ENCODE measurements at places on chromosomes 1 and 21. TPM values are rescaled to one million over a fixed set of nuclear protein-coding genes. Genes with fewer than 3 reads are reported as not detected.

GRCh38 chr1:200464784-200465400 lies 55.1 kb upstream of the ZNF281 start:
- no peak for DNase-seq

DNA sequence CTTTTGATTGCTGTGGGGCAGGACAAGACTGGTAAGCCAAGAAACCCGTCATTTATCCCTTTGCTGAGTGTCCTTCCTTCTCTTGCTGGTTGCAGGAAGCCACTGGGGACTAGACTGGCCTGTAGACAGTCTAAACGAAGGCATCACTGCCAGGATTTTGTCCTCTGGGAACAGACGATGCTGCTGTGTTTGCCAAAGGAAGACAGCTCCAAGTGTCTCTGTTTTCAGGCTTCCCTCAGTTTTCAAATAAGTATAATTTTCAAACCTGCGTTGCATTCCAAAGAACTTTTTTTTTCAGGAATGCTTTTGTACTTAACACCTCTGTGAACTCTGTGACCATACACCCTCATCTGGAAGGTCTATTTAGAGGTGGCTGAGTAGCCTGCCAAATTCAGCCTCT lies 269.4 kb downstream of the HLX start:
- no peak for DNase-seq

- no peak for DNase-seq
Measured at GRCh38 chr1:41622402-41622801, 137.9 kb upstream of the EDN2 start.

RGS18 gene
- total RNA-seq, result 6.1 TPM
